Left cardiac atrium (tissue), 4 donors: ENCODE measurements at places on chromosomes 1 and 21. TPM values are rescaled to one million over a fixed set of nuclear protein-coding genes. Genes with fewer than 3 reads are reported as not detected.

Gene KCNT2
- 3.8 TPM for total RNA-seq

Gene NUP210L
- 0.13 TPM for total RNA-seq

DNA sequence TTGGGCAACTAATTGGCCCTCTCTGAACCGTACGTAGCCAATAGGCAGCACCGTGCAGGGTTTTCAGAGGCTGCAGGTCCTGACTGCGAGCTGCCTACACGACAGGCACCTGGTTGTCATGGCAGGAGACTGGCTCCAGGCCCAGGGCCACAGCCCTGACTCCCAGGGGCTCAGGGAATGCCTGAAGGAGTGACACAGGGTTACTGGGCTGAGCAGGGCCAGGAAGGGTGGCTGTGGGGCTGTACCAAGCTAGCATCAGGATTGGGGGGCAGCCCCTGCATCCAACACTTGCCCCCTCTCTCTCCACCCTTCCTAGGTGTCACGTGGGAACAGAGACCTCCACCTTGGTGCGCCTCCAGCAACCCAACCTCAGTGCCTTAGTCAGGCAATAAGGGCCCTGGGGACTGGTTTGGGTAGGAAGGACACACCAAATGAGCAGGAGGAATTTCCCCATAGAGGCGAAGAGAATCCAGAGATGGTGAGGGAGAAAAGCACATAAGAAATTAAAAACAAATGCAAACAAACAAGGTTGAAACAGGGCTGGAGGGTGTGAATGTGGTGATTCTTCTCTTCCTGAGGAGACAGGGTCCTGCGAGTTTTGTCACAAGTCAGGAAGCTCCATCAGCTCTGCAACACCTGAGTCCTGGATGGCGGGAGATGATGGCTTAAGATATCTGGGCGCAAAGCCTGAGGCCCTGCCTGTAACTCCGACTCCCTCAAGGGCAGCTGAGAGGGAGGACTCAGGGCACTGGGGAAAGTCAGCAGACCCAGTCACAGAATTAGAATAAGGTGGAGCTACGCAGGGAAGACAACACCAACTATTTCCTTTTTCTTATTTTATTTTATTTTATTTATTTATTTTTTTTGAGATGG, 19.7 kb upstream of the RNU1-4 start:
- DNase-seq = no peak

DNA sequence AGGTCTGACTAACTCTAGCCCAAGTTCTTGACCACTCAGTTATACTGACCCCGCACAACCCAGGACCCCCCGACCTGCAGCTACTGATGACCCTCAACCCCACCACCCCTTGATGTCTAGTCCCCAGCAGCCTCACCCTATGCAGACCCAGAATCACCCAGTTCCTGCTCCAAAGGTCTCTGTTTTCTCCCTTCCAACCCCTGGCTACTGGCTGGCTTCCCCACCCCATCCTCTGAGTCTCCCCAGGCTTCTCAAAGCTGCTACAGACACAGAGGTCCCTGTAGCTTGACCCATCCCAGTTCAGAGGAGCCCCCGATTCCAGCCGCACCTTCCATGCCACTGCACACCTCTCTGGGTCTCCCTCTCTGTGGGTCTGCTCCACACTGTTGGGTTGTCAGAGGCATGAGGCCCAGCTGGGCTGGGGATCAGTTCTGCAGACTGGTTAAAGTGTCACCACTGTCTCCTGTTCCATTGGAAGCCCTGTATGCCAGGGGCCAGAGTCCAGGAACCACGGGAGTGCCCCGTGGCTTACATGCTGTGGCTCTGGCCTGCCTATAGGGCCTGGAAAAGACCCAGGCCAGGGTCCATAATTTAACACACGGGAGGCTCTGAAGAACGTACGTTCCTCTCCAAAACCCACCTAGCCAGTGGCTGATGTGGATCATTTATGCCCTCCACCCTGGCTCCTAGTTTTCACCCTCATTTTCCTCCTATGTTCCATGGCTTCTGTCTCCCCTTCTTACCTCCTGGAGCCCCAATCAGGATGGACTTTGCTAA, 497 bp downstream of the PKLR start:
- no peak for DNase-seq

- peak; percentile 31 for DNase-seq
Measured at GRCh38 chr1:222877854-222878253, 63.0 kb downstream of the DISP1 start.

GRCh38 chr1:47838562-47839432, 158.4 kb downstream of the TRABD2B start:
- DNase-seq = no peak

DNA sequence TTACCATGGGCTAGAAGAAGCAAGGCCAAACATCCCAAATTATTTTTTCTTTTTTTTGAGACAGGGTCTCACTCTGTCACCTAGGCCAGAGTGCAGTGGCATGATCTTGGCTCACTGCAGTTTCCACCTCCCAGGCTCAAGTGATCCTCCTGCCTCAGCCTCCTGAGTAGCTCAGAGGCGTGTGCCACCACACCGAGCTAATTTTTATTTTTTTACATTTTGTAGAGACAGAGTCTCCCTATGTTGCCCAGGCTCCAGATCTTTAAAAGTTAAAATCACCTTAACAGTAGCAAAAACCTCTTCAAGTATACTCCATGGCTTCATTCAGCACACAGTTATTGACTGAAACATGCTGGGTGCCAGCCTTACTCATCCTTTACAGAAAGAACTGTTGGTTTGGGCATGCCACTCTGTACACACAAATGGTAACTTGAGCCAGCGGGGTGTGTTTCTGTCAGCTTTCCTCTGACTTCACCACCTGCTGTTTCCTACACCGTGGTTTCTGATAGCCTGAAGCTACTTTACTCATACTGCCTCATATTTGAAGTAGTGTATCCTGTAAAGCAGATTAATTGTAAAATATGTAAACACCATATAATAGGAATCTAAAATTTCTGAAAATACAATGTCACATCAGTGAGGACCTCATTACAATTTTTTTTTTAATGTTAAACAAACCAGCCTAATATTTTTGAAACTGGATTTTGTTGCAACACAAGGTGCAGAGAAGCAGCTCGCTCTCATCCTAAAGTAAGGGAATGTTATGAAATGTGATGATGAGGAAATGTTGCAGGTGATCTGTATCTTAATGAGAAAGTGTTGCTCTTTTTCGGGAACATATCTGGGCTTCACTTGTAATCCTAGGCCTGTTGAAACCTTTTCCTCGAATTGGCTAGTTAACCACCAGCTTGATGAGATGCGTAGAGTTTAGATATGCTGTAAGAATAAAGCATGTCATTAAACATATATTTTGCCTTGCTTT, 113.9 kb downstream of the ATP5PO start:
- DNase-seq = no peak
